ENCODE measurements at places on chromosomes 3 and 15.

DNA sequence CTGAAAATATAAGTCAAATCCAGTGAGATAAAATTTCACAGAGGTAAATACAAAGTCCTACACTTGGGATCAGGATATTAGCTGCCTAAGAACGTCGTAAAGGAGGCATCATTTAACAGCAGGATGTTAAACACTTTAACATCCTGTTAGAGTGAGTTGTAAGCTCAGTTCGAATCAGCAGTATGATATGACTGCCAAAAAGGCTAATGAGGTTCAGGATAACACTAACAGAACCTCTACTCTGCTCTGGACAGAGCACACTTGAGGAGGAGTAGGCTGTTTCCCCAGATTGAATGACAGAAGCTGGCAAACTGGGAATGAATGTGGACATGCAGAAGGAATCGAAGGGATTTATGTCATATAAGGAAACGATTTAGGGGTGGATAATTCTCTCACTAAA lies 227.1 kb upstream of the CD96 start:
- no peak for DNase-seq

- no peak for DNase-seq
These were observed 3.2 kb upstream of the BCL2L10 start for GRCh38 chr15:52115598-52116427.

- no peak for DNase-seq
These were observed 32.8 kb upstream of the MRPL3 start for GRCh38 chr3:131535596-131535995.

- DNase-seq = no peak
These were observed 43.5 kb downstream of the KLF15 start for GRCh38 chr3:126313580-126314304.

All from 8988T (cell line).